ENCODE measurements at places on chromosomes 11 and 22.

DNA sequence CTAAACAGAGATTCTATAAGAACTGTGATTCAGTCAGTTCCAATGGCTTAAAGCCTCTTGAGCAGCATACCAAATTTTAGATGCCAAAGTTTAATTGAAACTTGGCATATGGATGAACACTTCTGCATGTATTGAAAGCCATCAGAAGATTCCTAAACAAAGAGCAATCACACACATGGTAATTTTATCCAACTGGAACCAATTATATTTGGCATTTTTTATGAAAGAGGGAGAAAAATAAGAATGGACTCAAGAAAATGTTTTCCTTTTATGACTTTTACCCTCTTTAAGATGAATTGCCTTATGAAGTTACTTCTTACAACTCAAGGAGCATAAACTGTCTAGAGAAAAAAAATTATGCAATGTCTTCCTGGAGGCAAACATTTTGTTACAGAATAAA is 7.4 kb downstream of the TRPC6 start:
- no peak for DNase-seq

DNA sequence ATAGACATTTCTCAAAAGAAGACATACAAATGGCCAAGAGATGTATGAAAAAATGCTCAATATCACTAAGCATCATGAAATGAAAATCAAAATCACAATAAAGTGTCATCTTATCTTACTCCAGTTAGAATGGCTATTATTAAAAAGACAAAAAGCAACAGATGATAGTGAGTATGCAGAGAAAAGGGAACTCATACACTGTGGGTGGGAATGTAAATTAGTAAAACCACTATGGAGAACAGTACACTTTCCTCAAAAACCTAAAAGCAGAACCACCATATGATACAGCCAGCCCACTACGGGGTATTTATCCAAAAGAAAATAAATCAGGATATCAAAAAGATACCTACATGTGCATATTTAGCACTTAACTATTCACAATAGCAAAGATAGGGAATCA is 700.0 kb upstream of the ANO5 start:
- no peak for DNase-seq

GRCh38 chr11:133172349-133172748 is 360.0 kb downstream of the OPCML start:
- no peak for DNase-seq

GRCh38 chr11:12112750-12113149 is 2.4 kb downstream of the MICAL2 start:
- no peak for DNase-seq

DNA sequence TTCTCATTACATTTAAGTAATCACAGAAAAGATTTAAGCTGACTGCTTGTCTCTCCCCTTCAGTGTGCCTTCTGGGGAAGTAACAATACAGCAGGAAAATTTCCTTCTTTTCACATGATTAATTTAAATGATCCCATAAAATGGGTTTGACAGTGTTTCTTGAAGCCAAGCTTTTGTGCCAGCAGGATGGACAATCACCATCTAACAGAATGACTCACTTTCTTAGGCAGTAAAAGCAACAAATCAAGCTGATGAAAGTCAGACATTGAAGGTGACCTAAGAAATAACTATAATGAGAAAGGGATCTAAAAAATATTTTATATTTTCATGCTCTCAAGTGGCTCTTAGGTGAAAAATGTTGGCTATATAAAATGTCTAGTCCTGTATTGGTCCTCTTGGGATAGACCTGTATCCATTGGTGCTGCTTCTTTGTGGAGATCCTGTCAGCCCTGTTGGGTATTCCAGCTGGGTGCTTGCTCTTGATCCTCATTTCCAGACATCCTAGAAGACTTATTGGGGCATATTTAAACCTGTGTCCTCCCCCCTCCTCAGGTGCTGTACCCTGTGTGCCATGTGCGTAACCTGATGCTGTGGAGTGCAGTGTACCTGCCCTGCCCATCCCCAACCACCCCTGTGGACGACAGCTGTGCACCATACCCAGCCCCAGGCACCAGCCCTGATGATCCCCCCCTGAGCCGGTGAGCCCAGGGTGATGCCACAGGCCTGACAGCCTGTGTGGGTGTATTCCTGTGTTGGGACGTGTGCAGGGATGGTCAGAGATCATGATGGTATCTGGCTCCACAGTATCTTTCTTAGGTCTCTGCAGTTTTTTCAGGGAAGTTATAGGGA is 62.7 kb upstream of the HORMAD2 start:
- DNase-seq: no peak

- DNase-seq: no peak
Observed at GRCh38 chr11:130386056-130386455, 42.4 kb downstream of the ADAMTS8 start.

GRCh38 chr22:41365425-41365824 is 16.3 kb upstream of the TEF start:
- DNase-seq: no peak

DNA sequence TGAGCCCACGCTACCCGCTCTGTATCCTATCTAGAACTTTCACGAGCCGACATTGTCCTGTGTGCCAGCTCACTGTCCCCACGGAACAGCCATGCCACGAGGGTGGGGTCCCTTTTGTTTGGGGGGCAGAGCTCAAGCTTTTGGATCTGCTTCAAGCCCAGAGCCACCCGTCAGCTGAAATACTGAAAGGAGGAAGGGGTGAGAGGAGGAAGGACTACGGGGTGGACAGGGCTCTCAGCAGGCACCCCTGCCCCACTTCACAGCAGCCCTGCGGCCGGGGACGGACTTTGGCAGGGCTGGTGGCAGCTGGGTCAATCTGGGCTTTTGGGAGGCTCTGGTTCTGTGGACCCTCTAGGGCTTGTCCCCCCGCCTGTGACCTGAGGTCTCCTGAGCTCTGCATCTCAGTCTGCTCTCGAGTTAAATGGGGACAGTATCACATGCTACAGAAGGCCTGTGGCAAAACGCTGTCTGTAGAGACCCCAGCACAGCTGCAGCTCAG is 30.0 kb upstream of the MUC5AC start:
- DNase-seq: no peak

- no peak for DNase-seq
Observed at GRCh38 chr11:59174664-59175033, 2.7 kb downstream of the DTX4 start.

DNA sequence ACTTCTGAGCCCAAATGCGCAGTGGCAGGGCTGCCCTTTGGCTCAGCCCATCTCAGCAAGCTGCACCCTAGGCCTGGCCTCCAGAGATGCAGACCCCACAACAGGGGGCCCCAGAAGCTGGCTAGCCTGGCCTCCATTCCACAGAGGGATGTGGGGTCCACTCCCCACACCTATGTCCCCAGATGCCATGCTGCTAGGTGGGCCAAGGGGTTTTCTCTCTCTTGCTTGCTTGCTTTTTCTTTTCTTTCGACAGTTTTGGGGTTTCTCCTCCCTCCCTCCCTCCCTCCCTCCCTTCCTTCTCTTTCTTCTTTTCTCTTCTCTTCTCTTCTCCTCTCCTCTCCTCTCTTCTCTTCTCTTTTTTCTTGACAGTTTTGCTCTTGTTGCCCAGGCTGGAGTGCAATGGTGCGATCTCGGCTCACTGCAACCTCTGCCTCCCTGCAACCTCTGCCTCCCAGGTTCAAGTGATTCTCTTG is 9.6 kb downstream of the SCARF2 start:
- no peak for DNase-seq

- DNase-seq: no peak
Observed at GRCh38 chr11:5522308-5522707, 5.8 kb upstream of the UBQLNL start.

DNA sequence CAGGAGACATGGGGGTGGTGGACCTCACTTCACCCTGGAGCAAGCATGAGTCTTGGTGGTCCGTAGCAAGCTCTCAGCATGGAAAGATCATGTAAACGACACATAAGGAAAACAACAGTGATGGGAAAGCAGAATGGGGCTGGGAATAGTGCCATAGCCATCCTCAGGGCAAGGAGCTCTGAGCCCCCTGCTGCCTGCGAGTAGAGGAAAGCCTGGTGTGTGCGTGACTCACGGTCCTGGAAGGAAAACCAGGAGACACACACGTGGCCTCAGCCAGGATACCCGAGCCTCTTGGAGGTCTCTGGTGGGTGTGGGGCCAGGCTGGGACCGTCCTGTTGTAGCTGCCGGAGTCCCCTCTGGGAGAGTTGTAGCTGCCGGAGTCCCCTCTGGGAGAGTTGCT is 12.4 kb downstream of the SHANK3 start:
- DNase-seq: no peak

DNA sequence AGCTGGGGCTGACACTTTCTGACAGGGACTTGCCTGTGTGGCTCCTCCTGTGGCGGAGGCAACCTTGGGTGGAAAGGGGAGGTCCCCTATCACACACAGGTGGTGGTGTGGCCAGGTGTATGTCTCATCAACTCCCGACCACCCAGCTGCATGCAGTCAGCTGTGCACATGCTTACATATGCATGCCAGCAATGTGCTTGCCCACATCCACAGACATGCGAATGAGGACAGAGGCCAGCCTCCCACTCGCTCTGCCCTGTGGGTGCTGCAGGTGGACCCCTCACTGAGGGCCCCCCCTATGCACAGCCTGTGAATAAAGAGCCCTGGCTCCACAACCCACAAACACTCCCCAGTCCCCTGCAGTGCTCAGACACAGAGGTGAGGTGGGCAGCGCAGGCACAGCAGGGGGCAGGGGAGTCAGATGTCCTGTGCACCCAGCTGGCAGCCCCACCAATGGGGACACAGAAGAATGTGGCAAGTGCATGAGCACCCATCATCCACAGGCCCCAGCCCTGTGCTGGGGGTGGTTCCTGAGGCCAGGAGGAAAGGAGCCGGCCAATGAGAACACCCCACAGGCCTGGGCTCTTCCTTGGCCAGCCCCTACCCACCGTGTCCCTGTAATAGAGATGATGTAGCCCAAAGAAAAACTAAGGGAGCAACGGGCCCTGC is 9.5 kb downstream of the GNB1L start:
- DNase-seq: no peak

GRCh38 chr22:30386960-30387827 is at the start of gene RNF215:
Gene RNF215, minus strand, starts transcription at chr22:30387411. Its CDS starts 98 bp downstream, at chr22:30387313.
- peak; percentile 78 for DNase-seq

GRCh38 chr22:29621761-29622526 is 18.5 kb downstream of the NF2 start:
- no peak for DNase-seq

- DNase-seq: no peak
Observed at GRCh38 chr11:37755521-37755920, 1157.5 kb upstream of the RAG2 start.

DNA sequence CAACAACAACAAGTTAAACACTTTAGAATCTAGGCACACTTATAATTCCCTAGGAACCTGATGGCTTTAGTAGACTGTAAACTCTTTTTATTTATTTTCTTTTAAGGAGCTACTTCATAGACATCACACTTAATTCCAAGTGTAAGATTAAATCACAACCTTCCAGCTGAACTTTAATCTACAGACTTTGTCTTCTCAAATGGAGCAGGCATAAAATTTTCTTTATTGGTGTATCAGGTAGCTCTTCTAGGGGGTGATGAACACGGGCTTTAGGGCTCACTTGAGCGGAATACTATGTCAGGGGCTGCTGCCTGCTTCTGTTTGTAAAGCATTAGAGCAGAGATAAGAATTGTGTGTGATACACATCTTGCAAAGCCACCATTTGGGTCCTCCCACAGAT is 525.8 kb upstream of the FAT3 start:
- no peak for DNase-seq

GRCh38 chr11:132535830-132536229 is 996.5 kb downstream of the OPCML start:
- DNase-seq: no peak

DNA sequence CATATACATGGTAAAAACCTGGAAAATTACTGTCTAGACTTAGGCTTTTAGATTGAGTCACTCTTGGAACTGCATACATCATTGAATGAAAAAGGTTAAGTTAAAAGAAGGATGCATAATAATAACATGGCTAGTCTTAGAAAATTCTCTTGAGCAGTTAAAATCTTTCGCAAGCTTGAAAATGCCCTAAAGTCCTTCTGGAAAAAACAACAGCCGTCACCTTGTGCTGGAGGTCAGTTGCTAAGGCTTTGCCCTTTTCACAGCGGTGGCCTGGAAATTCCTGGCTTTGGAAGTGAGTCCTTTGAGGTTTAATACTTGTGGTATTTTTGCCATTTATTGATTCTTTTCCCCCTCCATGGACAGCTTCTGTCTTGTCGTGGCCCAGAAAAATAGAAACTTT is 17.4 kb upstream of the FBLN1 start:
- DNase-seq: no peak

- no peak for DNase-seq
Observed at GRCh38 chr11:79049741-79050179, 391.1 kb downstream of the TENM4 start.

- DNase-seq: no peak
Observed at GRCh38 chr11:45062974-45063635, 83.3 kb upstream of the PRDM11 start.

- DNase-seq: peak; percentile 60
Observed at GRCh38 chr11:76807206-76807875, 24.2 kb downstream of the TSKU start.

DNA sequence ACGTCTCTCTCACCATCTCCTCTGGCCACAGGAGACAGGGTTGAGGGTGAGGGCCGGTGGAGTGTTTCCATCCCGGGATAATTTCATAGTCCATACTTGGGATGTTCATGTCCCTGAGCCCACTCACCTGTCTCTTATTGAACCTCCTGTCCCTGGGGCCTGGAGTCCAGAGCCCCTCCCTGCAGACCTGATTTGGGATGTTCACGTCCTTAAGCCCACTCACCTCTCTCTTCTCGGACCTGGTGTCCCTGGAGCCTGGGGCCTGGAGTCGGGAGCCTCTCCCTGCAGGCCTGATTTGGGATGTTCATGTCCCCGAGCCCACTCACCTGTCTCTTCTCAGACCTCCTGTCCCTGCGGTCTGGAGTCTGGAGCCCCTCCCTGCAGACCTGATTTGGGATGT is 868.2 kb downstream of the BRD1 start:
- DNase-seq: no peak

GRCh38 chr11:118212131-118212725 is 12.6 kb downstream of the JAML start:
- no peak for DNase-seq

DNA sequence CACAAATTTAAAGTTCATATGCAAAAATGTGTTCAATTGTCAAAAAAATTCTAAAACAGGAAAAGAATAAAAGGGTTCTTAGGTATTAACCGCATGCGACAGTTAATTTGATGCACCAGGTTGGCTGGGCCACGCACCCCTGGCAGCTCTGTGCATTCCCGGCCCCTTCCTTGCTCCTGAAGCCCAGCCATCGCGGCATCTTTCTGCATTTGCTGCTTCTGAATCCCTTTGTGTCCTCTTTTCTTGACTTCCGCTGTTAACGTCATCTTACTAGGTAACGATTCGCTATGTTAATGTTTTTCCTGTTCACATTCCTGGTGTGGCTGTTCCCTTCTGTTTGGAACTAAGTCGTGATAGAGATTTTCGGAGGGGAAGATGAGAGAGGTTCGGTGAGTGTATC is 7.9 kb upstream of the KLHDC7B start:
- no peak for DNase-seq

Measured in NCI-H1092 treated with DMSO at 0.1 percent for 48 hours (cell line).